ENCODE measurements at places on chromosomes 1 and 21.

DNA sequence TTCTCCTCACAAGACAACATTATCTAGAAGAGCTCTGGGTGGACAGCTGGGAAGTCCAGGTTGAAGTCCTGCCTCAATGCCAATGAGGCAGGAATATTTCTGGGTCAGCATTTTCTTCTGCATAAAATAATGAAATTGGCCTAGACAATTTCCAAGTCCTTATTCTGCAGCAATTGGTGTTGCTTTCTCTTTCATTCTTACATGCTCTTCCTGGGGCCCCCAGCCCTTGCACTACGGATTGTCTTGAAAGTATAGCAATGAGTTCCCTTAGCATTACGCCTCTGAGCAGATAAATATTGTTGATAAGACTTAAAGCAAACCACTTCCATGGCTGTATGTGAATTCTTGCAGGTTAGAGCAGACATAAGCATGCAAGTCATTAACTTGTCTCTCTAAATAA, 188.5 kb downstream of the TGFBR3 start:
- H3K4me3 ChIP-seq = no peak overlapping the region
- no peak for DNase-seq
- H3K4me1 ChIP-seq = no peaks in the 10 kb centered on the region
- H3K36me3 ChIP-seq = no peaks in the 10 kb centered on the region

DNA sequence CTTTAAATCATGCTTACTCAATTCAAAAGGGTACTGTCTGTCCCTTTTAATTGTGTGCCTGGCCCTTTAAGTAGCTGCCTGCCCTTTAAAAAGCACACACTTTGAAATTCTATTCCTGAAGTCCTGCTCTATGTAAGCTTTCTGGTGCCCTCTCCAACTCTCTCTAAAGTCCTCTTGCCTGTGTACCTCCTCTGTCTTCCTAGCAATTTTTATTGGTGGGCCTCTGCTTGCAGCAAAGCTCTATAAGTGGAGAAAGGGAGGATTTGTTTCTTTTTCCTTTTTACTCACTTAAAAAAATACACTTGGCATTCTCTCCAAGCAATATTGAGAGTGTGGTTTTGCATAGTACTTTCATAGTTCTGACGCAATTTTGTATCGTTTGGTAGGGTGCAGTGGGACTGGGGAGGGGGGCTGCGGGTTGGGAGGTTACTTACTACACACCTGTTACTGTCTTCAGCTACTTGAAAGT, 135.4 kb downstream of the LMO4 start:
- no peaks in the 10 kb centered on the region for H3K4me1 ChIP-seq
- H3K27me3 ChIP-seq = no peaks in the 10 kb centered on the region
- no peak for DNase-seq
- no peaks in the 10 kb centered on the region for H3K36me3 ChIP-seq
- no peak overlapping the region for H3K27ac ChIP-seq

GRCh38 chr1:77336729-77337128, 54.9 kb downstream of the AK5 start:
- no peak for DNase-seq
- H3K4me3 ChIP-seq = no peak overlapping the region
- no peak overlapping the region for H3K27ac ChIP-seq

- no peak overlapping the region for H3K27ac ChIP-seq
- H3K4me3 ChIP-seq = no peak overlapping the region
- H3K4me1 ChIP-seq = no peaks in the 10 kb centered on the region
- no peaks in the 10 kb centered on the region for H3K27me3 ChIP-seq
- no peaks in the 10 kb centered on the region for H3K36me3 ChIP-seq
- no peak for DNase-seq
Observed at GRCh38 chr21:37337831-37338230, 28.7 kb upstream of the DYRK1A start.

GRCh38 chr1:209105701-209106100, 477.8 kb upstream of the CAMK1G start:
- no peaks in the 10 kb centered on the region for H3K36me3 ChIP-seq
- no peak overlapping the region for H3K4me3 ChIP-seq
- H3K27me3 ChIP-seq = no peaks in the 10 kb centered on the region
- H3K4me1 ChIP-seq = no peaks in the 10 kb centered on the region
- no peak for DNase-seq

- no peaks in the 10 kb centered on the region for H3K27me3 ChIP-seq
- H3K36me3 ChIP-seq = peaks cover 23% of the 10 kb centered on the region
- H3K4me3 ChIP-seq = no peak overlapping the region
- no peak overlapping the region for H3K27ac ChIP-seq
- DNase-seq = no peak
Observed at GRCh38 chr21:46000182-46000730, 18.7 kb downstream of the COL6A1 start.

- no peaks in the 10 kb centered on the region for H3K36me3 ChIP-seq
- no peaks in the 10 kb centered on the region for H3K27me3 ChIP-seq
- no peak overlapping the region for H3K4me3 ChIP-seq
- H3K27ac ChIP-seq = no peak overlapping the region
- no peak for DNase-seq
Observed at GRCh38 chr1:207801819-207802218, 50.0 kb downstream of the CD46 start.

DNA sequence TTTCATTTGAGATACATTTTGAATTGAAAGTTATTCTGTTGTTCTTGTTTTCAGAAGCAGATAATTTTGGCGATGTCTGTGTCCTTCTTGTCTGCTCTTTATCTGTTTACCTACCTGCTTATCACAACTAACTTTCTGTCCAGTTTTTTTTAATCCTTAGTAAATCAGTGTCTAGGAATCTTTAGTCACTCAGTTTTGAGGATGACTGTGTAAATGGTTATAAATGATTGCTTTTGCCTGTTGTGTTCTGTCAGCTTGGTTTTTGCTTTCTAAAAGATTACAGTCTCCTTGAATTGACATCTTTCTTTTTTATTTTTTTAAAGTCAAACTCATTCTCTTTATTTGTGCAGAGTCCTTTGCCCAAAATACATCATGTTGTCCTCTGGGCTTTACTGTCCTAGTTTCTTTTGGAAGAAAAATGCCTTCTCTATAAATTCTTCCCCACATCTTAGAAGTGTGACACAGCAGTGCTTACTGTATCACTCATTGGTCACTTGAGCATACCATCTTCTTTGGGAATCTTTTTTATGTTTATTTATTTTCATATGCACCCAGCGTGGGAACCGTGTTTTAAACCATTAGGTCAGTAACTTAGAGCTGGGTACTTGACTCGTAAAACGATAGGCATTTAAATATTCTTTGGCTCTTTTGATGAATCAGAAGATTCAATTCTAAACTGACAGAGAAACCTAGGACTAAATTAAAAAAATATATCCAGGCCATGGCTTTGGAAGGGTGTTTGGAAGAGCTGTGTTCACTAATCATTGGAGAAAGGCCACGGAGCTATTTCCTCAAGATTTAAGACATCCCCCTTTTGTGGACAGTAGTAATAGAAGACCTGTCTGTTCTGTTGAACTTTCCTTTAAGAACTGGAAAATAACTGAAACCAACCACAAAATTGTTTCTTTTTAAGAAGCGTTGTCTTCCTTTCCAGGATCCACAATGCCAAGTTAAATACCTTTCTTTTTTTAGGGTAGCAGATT, 20.9 kb downstream of the LAMC1 start:
- DNase-seq = no peak
- no peak overlapping the region for H3K4me3 ChIP-seq
- no peak overlapping the region for H3K27ac ChIP-seq
- no peaks in the 10 kb centered on the region for H3K4me1 ChIP-seq
- H3K36me3 ChIP-seq = no peaks in the 10 kb centered on the region
- no peaks in the 10 kb centered on the region for H3K27me3 ChIP-seq

GRCh38 chr1:26102119-26102518, 9.5 kb upstream of the PDIK1L start:
- H3K27me3 ChIP-seq = no peaks in the 10 kb centered on the region
- H3K36me3 ChIP-seq = no peaks in the 10 kb centered on the region
- H3K27ac ChIP-seq = no peak overlapping the region
- DNase-seq = no peak

GRCh38 chr1:1788646-1789431, 10.6 kb upstream of the NADK start:
- H3K27me3 ChIP-seq = no peaks in the 10 kb centered on the region
- no peak for DNase-seq
- H3K36me3 ChIP-seq = peaks cover 40% of the 10 kb centered on the region
- no peak overlapping the region for H3K4me3 ChIP-seq
- no peaks in the 10 kb centered on the region for H3K4me1 ChIP-seq
- H3K27ac ChIP-seq = no peak overlapping the region

- no peaks in the 10 kb centered on the region for H3K27me3 ChIP-seq
- H3K4me1 ChIP-seq = peaks cover 3% of the 10 kb centered on the region
- H3K27ac ChIP-seq = no peak overlapping the region
Observed at GRCh38 chr1:154442006-154442740, 37.0 kb downstream of the IL6R start.

- no peak for DNase-seq
- H3K36me3 ChIP-seq = no peaks in the 10 kb centered on the region
- no peak overlapping the region for H3K27ac ChIP-seq
- H3K27me3 ChIP-seq = no peaks in the 10 kb centered on the region
- H3K4me3 ChIP-seq = no peak overlapping the region
- H3K4me1 ChIP-seq = no peaks in the 10 kb centered on the region
Observed at GRCh38 chr1:38486085-38486484, 373.5 kb downstream of the RRAGC start.

DNA sequence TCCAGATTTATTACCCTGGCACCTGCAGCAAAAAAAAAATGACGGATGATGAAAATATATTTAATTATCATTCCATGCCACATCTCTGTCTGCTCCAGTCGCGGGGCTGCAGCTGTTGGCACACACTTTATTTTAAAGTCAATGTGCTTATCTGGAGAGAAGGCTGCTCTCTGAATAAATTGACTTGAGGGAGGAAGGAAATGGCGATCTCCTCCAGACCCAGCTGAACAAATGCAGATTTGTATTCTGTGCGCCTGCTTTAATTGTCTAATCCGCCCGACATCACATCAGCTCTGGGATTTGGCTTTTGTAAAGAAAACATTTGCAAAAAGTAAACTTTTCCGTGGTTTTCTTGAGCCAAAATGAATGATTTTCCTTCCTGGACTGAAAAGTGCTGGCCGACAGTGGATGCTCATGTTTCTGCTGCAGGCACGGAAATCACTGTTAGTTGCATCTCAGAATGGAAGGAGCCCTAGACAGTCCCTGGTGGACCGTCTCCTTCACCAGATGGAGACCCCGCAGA, 150.2 kb downstream of the CAMTA1 start:
- no peak overlapping the region for H3K27ac ChIP-seq
- no peaks in the 10 kb centered on the region for H3K27me3 ChIP-seq
- no peak overlapping the region for H3K4me3 ChIP-seq
- H3K36me3 ChIP-seq = no peaks in the 10 kb centered on the region

DNA sequence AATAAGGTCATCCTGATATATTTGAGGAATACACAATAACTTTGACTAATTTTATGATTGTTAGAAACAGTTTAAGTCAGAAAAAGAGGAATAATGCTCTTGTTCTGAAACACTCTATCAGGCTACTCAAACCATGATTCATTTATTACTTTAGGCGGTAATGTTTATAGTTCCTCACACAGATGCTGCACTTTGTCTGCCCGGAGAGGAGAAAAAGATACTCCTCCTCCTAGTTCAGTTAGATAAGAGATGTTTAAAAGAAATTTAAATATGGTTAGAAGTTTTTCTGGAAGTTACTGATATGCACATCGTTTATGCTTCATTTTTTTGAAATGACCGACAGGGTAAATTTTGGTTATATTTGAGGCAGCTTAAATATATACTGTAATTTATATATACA, 103.0 kb downstream of the ZMYM4 start:
- no peaks in the 10 kb centered on the region for H3K36me3 ChIP-seq
- no peak for DNase-seq
- no peaks in the 10 kb centered on the region for H3K4me1 ChIP-seq
- H3K27ac ChIP-seq = no peak overlapping the region
- H3K27me3 ChIP-seq = no peaks in the 10 kb centered on the region

- 0 out of 2 replicates have a peak, but pooled peaks cover 2% of the 10 kb centered on the region for H3K4me1 ChIP-seq
- no peaks in the 10 kb centered on the region for H3K27me3 ChIP-seq
- H3K27ac ChIP-seq = no peak overlapping the region
Observed at GRCh38 chr1:113207019-113207418, 134.0 kb downstream of the LRIG2 start.

GRCh38 chr1:201495551-201496295, 11.2 kb downstream of the CSRP1 start:
- no peaks in the 10 kb centered on the region for H3K36me3 ChIP-seq
- DNase-seq = no peak
- no peak overlapping the region for H3K4me3 ChIP-seq
- no peak overlapping the region for H3K27ac ChIP-seq

DNA sequence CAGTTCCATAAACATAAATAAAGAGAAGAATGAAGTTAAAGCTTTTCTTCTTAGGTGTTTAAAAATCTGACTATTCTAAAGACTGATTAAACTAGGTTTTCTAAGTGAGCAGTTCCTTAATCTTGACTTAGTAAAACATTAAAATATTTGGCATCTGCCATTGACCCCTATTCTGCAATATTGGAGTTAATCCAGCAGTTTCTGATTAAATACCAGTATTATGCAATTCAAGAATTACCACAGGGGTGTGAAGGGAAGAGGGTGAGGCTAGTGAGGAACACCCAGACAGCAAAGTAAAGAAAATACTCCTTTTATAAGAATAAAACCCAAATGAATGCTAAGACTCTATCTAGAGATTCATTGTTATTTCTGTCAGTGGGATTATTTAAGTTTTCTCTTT, 40.9 kb downstream of the CLIC4 start:
- H3K27ac ChIP-seq = no peak overlapping the region
- H3K4me3 ChIP-seq = no peak overlapping the region
- H3K27me3 ChIP-seq = no peaks in the 10 kb centered on the region
- no peak for DNase-seq
- no peaks in the 10 kb centered on the region for H3K36me3 ChIP-seq

GRCh38 chr1:221002601-221003000, 123.4 kb downstream of the HLX start:
- no peaks in the 10 kb centered on the region for H3K36me3 ChIP-seq
- DNase-seq = no peak
- H3K27ac ChIP-seq = no peak overlapping the region
- no peak overlapping the region for H3K4me3 ChIP-seq
- H3K4me1 ChIP-seq = no peaks in the 10 kb centered on the region

DNA sequence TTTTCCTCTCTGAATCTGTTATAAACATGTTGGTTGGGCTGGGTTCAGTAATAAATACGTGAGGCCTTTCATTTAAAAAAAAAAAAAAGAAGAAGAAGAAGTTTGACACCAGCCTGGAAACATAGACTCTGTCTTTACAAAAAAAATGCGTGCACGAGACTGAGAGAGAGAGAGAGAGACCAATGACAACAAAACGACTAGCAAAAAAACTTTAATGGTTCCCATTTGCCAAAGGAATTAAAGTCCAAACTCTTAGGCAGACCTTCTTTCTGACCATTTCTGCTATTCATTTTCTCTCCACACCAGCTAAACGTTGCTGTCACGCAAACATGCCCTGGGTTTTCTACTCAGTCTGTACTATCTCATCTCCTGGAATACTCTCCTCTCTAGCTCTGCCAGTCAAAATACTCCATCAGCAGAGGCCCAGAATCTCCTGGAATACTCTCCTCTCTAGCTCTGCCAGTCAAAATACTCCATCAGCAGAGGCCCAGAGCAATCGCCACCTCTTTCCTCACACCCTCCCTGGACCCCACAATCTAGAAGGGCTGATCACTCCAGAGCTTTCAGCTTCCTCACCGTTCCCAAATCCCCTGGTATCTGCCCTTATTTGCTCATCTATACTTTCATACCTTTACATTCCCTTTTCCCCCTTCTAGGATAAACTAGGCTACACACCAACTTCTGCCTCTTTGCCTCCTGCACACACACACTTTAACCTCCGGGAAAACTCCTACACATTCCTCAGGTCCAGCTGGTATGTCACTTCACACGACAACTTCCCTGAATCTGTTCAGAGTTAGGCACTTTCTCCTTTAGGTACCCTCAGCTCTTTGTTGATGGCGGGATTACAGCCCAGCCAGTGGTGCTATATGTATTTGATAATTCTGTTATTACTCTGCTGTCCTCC, 100.0 kb downstream of the CDC7 start:
- no peaks in the 10 kb centered on the region for H3K36me3 ChIP-seq
- no peak for DNase-seq
- H3K27me3 ChIP-seq = no peaks in the 10 kb centered on the region
- H3K4me1 ChIP-seq = no peaks in the 10 kb centered on the region
- H3K27ac ChIP-seq = no peak overlapping the region
